ENCODE measurements at places on chromosomes 6 and 20.

DNA sequence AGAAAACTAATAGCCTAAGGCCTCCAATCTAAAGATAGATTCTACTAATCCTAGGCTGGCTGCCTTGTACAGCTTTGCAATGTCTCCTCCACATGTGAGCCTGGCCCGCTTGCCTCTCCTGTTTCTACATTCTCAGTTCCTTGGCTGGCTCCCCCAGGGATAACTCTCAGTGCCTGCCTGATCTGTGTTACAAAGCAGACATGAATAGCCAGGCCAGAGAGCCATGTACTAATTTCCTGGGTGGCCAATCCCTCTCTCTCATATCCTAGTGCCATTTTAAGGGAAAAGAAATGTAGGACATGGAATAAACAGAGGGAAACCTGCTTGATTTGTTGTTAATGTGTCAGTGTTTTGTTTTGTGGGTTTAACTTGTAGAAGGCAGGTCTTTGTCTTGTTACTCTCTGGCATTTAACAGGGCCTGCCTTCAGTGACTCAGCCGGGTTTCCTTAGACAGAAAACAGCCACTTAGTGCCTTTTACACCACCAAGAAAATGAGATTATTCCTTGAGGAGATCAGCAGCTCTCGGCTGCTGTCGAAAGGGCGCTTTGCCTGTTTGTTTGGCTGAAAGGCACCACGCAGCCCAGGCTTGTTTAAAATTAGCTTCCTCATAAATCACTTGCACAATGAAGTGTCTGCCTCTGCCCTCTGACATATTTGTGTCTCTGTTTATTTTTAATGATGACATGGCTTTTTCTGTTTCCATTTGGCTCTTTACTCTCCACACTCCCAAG, 702.7 kb downstream of the MAFB start:
- no peak for DNase-seq

- no peak for DNase-seq
Measured at GRCh38 chr6:111105578-111105977, 18.3 kb downstream of the SLC16A10 start.

DNA sequence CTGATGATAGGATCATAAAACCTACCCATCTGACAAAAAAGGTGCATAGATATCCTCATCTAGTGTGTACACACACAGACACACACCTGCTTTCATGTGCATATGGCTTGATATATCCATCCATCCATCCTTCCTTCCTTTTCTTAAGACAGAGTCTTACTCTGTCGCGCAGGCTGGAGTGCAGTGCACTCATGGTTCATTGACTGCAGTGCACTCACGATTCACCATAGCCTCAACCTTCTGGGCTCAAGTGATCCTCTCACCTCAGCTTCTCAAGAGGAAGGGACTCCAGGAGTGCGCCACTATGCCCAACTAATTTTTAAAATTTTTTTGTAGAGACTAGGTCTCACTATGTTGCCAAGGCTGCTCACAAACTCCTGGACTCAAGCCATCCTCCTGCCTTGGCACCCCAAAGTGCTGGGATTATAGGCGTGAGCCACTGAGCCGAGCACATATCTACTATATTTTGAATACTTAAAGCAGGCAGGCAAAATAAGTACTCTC, 27.1 kb downstream of the ADNP start:
- no peak for DNase-seq

DNA sequence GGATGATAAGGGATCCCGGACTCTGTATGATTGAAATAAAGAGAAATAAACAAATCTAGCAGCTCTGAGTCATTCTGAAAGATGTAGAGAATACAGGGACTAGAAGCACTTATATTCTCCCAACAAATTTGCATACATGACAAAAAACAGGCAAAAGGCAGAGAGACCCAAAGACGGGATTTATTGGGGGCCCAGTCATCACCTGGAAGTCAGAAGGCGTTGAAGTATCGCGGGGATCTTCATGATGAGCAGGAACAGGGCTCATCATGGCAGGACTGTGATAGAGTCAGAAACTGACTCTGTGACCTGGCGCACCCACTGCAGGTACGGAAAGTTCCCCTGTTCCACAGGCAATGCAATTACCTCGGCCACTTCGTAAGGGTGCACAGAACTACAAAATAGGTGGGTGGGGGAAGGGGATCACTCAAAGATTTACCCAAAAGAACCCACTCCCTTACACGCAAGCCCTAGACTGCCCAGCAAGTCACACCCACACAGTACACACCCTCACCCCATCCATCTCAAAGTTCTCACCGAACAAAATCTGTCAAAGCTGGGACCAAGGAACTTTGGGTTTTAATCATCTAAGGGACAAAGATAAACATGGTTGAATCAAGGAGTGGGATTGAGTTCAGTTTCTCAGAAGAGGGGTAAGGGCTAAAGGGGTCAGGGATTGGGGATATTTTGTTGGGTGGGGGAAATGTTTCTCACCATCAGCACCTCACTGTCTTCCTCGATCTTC, 1.4 kb downstream of the CUTA start:
- DNase-seq: no peak

- no peak for DNase-seq
Measured at GRCh38 chr6:26064619-26065257, 22.5 kb upstream of the HFE start.

DNA sequence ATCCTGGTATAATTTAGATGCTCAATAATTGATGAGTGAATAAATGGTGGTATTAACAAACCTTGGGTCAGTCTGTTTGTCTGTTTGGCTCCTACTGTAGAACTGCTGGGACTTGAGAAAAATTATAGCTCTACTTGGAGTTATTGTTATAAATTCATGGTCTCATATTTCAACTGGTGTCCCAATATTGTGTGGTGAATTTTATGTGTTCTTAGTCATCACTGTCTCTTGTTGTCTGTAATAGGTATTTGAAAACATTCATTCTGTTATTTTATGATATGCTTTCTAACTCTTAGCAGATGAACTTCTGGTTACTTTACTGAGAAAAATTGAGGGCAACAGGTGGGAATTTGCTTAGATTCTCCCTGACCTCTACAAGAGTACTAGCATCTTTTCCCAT, 221.4 kb downstream of the CDKAL1 start:
- DNase-seq: no peak

GRCh38 chr20:61690993-61691838, 374.5 kb downstream of the TAF4 start:
- no peak for DNase-seq

GRCh38 chr6:77326029-77326428, 137.3 kb downstream of the HTR1B start:
- DNase-seq: no peak

Measured in stimulated activated CD8-positive, alpha-beta memory T cell treated with anti-CD3 and anti-CD28 coated beads, Interleukin-4, amount 100 ng/mL, for 4 hours (primary cell).